ENCODE measurements at places on chromosomes 1 and 21. TPM values are rescaled to one million over a fixed set of nuclear protein-coding genes. Genes with fewer than 3 reads are reported as not detected.

- DNase-seq = peak; percentile 86
These were observed 48.5 kb upstream of the ECE1 start for GRCh38 chr1:21338573-21339355.

GRCh38 chr1:215497528-215497927, 69.6 kb upstream of the KCTD3 start:
- DNase-seq = no peak

GRCh38 chr1:43134068-43134467, 38.0 kb downstream of the EBNA1BP2 start:
- DNase-seq = no peak

DNA sequence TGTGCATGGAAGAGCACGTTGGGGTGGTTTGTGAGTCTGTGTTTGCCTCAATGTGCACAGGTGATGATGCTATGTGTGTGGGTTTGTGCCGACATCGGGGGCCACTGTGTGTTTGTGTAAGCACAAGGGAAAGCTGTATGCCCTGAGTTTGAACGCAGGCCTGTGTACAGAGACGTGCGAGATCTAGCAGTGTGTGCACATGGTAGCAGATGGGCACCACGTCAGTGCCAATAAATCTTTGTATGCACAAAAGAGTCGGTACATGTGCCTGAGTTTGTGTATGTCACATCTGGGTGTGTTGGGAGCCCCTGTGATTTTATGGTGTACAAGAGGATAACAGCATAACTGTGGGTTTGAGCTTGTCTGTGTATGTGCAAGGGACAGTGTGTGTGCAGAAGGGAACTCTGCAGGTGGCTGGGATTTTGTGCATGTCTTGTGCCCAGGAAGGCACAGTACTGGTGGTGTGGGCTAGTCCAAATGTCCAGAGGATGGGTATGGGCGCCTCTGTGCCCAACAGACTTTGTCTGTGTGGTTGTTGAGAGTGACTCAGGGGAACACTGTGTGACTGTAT, 32.0 kb upstream of the WASF2 start:
- no peak for DNase-seq

The ZCCHC17 gene
- polyA plus RNA-seq = 43.7 TPM

DNA sequence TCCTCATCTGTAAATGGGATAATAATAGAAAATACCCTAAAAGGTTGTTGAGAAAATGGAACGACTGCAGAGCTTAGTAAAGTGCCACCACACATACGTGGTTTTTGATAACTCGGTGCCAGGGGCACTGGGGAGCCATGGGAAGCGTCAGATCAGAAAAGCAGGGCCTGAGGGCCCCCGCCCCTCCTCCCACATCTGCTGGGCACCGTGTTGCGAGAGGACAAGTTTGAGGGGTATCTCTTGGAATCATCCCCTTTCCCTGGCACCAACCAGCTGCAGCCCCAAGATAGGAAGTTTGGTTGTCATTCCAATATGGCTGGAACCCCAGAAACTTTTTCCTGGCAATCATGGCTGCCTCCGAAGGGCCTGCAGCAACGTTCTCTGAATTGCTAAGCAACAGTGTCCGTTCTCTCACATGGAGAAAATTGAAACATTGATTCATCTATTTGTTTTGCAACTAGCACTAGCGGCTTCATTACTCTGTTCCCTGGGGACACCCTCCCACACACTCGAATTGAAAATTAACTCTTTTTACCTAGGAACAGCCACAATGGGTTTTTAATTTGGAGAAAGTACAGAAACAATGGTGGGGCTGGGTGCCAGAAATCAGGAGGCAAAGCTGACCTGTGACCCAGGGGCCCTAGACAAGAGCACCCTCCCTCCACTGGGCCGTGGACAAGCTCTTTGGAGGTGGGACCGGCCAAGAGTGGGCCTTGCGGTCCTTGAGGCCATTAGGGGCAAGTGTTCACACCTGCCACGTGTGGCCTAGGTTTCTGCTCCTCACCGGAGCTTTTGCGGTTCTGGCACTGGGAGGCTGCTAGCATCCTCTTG, 190.0 kb upstream of the VAMP3 start:
- DNase-seq = no peak

GRCh38 chr1:39928809-39929587, 25.9 kb upstream of the MFSD2A start:
- no peak for DNase-seq

The SLFNL1 gene
- polyA plus RNA-seq = 0.97 TPM

GRCh38 chr1:226520640-226521355, 27.8 kb upstream of the STUM start:
- no peak for DNase-seq

DNA sequence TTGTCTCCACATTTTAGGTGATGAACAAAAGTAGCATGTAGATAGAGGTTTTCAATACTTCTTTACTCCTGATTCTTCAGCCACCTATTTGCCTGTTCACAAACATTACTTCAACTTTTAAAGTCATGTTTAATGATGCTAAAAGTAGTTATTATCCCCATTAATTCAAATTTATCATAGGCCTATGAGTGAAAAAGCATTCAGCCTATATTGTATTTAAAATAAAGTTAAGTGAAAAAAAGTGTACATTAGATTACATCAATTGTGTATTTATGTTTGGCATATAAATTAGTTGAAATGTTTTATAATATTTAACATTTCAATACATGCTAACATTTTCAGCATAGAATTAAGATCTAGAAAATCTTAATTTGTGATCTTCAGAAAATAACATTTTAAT, 10.5 kb downstream of the CDKN2C start:
- DNase-seq = no peak

DNA sequence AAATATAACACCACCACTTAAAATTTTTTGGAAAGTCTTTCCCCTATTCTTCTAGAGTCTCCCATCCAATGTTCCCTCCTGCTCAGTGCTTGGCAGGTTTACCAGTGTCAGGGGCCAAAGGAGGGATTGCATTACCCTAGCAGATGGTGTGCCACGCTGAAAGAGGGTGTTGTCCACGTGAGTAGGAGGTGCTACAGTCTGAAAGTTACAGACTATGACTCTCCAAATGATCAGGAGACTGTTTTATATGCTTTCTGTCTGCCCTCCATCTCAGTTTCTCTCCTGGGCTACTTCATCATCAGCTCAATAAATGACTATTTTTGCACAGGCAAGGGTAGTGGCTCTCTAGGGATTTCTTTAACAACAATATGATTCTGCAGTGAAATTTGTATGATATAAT, 31.3 kb upstream of the ANGPTL7 start:
- no peak for DNase-seq

DNA sequence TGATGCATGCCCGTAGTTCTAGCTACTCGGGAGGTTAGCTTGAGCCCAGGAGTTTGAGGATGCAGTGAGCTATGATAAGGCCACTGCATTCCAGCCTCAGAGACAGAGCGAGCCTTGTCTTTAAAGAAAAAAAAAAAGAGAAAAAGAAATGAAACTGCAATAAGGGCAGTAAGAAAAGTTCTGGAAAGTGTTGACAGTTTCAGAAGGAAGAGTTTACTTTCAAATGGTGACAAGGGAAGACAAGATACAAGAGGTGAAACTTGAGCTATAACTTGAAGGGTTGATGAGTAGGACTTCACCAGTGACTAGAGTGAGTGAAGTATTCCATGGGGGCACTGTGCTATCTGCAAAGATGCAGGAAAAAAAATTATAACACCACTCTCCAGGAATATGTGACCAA, 125.0 kb downstream of the AKT3 start:
- DNase-seq = no peak

DNA sequence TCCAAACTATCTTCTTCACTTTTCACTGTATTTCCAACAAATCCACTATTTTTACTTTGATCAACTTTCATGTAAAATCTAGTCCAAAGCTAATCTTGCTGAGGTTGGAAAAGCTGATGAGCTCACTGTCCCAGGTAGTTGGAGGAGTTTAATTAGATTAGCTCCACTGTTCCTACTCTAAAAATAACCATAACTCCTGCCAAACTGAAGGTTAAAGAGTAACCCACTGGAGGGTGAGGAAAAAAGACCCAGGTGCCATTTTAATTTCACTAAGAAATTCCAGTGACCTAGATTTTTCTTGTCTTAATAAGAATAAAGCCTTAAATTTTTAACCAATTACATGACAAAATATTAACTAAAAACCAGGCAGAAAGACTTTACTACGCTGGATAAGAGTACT, 15.3 kb downstream of the DCAF8 start:
- no peak for DNase-seq

DNA sequence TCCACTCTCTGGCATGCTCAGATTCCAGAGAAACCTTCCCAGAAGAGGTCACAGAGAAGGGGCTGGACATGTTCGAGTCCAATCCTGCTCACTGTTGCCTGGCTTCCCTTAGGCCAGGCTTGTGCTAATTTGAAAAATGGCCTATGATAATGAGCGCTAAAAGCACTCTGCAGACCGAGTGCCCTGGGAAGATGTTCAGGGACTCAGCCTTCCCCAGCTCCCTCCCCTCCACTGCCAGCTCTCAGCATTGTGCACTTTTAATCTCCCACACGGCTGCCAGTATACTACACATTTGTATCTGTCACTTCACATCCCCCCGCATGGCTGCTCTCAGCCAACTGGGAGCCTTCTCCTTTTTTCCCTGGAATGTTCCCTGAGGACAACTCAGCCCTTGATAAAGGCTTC, 24.1 kb downstream of the FAM163A start:
- DNase-seq = no peak

GRCh38 chr1:156658496-156658895, 16.6 kb downstream of the BCAN start:
- DNase-seq = no peak

All from renal cortex interstitium (tissue), 15 donors.